ENCODE measurements at places on chromosomes 2 and 18.
A peak's percentile ranks its signal among the peaks of the same experiment; 100 is the strongest.

GRCh38 chr2:219477179-219477578 is 21.5 kb upstream of the GMPPA start:
- no peak for DNase-seq

DNA sequence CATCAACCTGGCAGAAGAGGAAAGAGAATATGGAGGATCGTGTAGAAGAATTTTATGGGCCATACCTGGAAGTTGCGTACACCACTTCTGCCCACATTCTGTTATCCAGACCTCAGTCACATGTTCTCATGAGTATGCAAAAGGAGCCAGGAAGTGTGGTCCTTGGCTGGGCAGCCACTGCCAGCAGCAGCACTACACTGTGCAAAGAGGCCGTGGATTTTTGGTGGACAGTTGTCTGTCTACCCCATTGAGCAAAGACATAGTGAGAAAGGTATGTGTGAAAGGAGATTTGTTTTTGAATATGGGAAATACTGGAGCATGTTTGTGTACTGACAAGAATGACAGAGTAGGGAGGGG is 68.1 kb downstream of the SDC1 start:
- no peak for DNase-seq

DNA sequence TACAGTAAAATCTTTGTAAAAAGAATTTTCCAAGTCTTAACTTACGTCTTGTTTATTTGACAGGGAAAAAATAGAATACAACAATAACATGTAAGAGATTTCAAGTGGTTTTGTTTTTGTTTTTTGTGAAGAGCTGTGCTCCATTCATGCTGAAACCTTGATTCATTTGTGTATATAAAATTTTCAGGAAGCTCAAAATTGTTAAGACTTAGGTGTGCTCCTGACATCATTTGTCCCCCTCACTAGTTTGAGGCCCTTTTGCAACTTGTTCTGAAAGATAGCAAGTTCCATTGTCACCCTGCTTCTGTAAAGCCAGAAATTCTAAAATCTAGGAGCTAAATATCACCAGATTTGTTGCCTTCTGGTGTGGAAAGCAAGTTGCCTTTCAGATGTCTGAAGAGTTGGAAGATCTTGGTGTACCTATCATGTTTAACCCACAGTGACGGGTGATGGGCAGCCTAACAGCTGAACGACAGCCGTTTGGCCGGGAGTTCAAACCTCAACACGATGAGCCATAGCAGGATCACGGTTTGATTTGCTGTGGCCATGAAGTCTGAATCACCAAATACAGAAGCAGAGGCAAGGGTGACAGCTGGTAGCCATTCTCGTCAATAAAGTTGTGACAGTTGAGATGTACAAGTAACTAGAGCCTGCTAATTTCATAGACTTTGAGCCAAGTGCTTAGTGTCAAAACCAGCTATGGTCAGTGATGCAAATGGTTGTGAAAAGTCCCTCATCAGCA is 205.5 kb upstream of the SP5 start:
- DNase-seq: no peak

GRCh38 chr2:72813841-72814240 is 12.0 kb downstream of the EXOC6B start:
- DNase-seq: no peak

- DNase-seq: no peak
These were observed 51.4 kb downstream of the LBH start for GRCh38 chr2:30282721-30283120.

- DNase-seq: no peak
These were observed 91.6 kb upstream of the CTDP1 start for GRCh38 chr18:79587779-79588635.

GRCh38 chr2:113915082-113915819 is 25.4 kb downstream of the ACTR3 start:
- no peak for DNase-seq

DNA sequence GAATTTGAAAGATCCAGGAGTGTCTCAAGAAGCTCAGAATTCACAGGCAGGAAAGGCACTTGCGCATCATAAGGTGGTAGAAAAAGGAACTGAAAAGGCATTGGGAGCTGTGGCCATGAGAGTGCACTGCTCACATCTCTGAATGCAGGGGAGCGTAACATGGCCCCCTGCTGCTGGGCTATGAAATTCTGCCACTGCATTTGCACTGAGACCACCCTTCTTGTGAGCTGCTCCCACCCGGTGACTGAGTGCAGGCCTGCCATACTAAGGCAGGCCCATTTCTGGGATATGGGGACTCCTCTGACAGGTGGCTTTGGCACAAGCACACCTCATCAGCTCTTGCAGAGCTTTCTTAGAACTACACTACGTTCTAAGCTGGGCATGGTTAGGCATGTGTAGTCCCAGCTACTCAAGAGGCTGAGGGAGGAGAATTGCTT is 25.3 kb upstream of the STARD7 start:
- no peak for DNase-seq

- peak; percentile 12 for DNase-seq
These were observed 395.4 kb upstream of the ACVR2A start for GRCh38 chr2:147449323-147449991.

DNA sequence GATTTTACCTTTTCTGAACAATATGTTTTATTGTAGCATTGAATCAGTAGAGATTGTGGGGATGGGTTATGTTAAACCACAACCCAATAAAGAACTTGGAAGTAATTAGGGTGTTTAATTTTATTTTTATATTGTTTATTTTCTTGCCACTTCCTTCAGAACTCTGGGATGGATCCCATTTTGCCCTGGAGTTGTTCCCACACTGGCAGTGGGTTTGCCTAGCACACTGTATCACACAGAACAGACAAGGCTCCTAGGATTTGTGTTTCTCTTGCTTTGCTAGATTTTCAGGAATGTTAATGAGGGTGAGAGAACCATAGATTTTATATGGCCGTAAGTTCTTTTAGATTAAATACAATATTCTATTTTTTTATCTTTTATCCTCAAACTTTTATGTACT is 59.0 kb downstream of the TANK start:
- DNase-seq: no peak

- no peak for DNase-seq
These were observed 15.2 kb downstream of the RAMP1 start for GRCh38 chr2:237874585-237875161.

- DNase-seq: no peak
These were observed 767.7 kb upstream of the GCFC2 start for GRCh38 chr2:76478266-76479035.

- DNase-seq: no peak
These were observed 96.1 kb downstream of the UGGT1 start for GRCh38 chr2:128187032-128187654.

- DNase-seq: no peak
These were observed at the start of gene DSG2 for GRCh38 chr18:31497836-31498573. TSS of gene DSG2 (plus strand) at chr18:31498177. CDS start at chr18:31498252, 75 bp downstream.

GRCh38 chr2:134429886-134430285 is 176.0 kb downstream of the MGAT5 start:
- DNase-seq: no peak

DNA sequence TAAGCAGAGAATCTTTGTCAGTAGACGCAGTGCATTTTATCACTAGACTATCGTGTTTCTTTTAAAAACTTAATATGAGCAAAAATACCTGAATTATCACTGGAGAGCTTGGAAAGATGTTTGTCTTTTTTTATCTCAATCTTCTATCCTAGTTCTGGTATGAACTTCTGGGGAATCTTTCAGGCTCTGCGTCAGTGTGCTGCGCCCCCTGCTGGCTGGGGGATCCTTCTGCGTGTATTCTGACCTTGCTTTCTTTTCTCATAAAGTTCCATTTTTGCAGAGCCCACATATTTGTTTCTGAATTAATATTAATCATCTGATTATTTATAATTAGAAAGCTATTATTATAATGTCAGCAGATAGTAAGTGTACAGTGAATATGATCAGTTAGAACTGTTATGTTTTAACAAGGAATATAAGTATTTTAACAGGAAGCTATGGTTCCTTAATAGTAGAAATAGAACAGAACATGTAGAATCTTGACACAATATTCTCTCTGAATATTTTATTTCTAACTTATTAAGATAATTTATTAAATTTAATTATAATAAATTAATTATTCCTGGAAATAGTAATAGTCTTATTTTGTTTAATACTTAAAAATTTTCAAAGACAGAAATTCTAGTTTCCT is 945.0 kb upstream of the CRIM1 start:
- DNase-seq: no peak

DNA sequence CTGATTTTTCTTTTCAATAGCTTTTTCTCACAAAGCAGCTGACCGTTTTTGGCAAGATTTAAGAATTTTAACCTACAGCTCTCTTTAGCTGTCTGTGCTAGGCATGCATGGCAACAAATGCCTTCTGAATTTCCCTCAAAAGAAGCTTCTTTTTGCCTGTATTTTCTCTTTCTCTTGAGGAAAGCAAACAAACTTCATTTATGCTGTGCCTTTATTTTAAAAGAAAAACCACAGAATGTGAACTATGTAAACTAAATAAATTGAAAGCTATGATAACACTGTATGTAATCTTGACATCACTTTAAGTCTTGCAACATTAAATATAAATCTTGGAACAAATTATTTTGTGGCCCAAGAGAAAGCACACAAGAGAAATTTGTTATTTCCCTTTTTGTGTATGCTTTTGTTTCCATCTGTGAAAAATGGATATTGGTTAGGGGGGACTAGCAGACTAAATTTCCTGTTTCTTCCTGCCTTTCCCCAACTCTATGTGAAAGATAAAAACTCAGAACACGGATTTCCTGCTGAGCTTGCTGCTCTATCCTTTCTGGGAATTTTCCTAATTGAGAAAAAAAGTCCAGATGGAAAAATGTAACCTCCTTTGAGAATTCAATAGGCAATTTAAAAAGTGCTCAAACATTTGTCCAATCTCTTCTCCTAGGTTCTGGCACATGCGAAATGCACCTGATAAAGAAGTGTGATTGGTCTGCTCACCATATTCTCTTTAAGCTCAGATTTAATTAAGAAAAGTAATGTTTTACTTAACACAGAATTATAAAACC is 20.9 kb upstream of the TFPI start:
- no peak for DNase-seq

- DNase-seq: no peak
These were observed 1231.7 kb upstream of the ZEB2 start for GRCh38 chr2:145751629-145752028.

DNA sequence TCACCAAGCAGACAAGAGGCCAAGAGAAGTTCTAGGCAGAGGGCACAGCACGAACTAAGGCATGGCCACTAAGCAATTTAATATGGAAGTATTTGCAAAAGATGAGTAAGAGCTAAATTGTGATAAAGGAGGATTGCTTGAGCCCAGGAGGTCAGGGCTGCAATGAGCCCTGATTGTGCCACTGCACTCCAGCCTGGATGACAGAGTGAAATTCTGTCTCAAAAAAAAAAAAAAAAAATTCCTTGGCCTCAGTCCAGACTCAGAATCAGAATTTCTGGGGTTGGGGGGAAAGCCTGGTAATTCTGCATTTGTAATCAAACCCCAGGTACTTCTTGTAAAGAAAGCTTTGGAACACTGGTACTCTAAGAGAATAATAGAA is 46.8 kb upstream of the RTN4 start:
- no peak for DNase-seq

DNA sequence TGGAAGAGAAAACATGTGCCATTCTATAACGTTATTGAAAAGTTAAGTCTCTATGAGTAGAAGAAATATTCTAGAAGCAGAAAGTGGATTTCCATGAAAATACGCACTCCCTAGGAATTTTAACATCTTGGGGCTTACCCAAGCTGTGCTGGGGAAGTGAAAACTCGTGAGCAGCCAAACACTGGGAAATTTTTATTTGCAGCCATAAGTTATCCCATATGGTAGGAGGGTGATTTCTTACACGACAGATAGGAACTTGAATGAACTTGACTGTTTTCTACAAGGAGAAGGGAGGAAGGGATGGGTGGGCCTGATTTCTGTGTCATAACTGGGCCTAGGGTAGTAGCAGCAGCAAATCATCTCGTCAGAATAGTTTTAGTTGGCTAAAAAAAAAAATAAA is 272.6 kb downstream of the ETAA1 start:
- DNase-seq: no peak

DNA sequence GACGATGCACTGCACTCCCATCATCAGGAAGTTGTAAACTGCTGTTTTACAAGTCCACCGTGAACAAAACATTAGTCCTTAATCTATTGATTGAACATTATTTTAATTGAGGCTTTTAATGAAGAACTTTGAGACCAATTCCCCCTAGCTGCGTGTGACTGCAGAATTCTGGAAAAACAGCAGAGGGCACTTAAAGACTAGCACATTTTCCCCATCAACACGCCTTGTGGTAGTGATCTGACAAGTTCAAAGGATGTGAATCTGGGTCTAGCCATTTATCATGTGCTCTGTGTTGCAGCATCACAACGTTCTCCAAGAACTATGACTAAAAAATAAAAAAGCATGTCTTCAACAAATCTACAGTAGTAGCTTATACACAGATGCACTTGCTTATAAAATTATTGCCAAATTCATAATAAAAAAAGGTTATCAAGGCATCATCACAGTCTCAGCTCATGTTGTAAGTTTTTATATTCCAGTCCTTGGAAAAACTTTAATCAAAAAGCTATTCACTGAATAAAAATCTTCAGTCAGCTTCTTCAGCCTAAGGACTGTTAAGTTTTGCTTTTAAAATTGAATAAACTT is 35.8 kb downstream of the SKOR2 start:
- no peak for DNase-seq

DNA sequence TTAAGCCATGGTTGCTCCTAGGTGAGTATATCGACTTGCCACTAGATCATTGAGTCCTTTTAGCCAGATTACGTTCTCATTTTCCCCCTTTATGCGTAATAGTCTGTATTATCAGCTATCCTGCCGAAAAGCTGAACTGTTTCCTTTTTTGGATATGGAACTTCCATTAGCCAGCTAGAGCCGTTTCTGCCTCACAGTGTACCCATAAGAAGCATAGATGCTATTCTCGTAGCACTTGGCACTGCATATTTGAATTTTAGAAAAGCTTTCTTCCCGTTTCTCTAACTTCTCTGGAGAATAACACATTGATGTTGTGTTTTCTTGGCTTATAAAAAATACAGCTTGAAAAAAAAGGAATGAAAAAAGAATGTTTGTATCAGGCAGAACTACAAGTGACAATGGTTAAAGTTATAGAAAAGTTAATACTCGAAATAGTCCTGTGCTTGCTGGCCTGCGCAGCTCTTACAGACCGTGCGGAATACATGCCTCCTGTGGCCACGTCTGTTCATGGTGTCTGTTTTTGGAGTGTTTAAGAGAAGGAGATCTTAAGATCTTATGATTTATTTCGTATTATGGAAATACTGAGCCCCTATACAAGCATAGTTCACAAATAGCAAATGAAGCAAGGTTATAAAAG is 710 bp downstream of the DUSP19 start:
- DNase-seq: no peak

- DNase-seq: no peak
These were observed 104.1 kb downstream of the DLGAP1 start for GRCh38 chr18:4351005-4351404.

- DNase-seq: peak; percentile 50
These were observed 55.0 kb downstream of the ANKRD44 start for GRCh38 chr2:197255543-197255942.

DNA sequence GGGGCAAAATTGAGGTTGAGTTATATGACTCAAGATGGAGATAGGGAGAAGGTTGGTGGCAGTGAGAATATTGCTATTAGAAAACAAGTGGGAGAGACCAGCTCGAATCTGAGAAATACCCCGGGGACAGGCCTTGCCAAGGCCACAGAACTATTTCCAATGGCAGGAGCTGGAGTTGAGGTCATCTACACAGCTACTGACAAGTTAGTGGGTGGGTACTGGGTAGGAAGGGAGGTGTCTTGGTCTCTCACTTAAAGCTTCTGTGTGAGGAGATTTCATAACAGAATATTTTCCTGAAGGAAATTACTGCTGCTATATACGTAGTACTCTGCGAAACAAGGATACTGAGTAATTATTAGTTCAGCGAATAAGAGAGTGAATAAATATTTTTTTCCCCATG is 69.4 kb upstream of the ITPRID2 start:
- DNase-seq: no peak

All from stimulated activated CD8-positive, alpha-beta memory T cell treated with anti-CD3 and anti-CD28 coated beads, Interleukin-12 subunit alpha, Interleukin-12 subunit beta, amount 100 ng/mL, for 1 hour (primary cell).